NCI-H510A treated with DMSO at 0.1 percent for 48 hours (cell line): ENCODE measurements at places on chromosomes 7 and 10.
A peak's percentile ranks its signal among the peaks of the same experiment; 100 is the strongest.

GRCh38 chr10:12503311-12503710 lies 154.0 kb downstream of the CAMK1D start:
- peak; percentile 90 for DNase-seq

DNA sequence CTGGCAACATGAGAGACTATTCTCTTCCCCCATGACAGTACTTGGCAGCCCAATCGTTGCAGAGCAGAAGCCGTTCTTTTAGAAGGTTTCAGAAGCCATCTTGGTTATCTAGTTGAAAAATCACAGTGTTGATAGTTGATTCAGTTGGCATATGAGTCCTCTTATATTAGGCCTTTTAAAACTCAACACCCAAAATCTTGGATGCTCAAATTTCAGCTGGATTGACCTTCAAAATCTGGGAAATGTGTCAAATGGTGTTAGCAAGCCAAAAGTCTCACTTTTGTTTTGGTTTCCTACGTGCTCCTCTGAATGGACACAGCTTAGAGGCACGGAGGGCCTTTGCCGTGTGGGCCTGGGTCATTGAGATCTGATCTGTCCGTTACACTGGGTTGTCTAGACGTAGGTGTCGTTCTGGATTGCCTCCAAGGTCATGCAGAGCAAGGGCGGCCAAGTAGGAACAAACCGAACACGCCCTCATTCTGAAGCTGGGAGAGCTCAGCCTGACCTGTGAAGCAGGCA lies 59.3 kb upstream of the BMPER start:
- no peak for DNase-seq

GRCh38 chr10:48445932-48446331 lies 139.5 kb downstream of the MAPK8 start:
- no peak for DNase-seq

GRCh38 chr7:84191842-84192241 lies 2.7 kb downstream of the SEMA3A start:
- DNase-seq = no peak

- no peak for DNase-seq
Observed at GRCh38 chr7:92723943-92724342, 112.4 kb downstream of the CDK6 start.

DNA sequence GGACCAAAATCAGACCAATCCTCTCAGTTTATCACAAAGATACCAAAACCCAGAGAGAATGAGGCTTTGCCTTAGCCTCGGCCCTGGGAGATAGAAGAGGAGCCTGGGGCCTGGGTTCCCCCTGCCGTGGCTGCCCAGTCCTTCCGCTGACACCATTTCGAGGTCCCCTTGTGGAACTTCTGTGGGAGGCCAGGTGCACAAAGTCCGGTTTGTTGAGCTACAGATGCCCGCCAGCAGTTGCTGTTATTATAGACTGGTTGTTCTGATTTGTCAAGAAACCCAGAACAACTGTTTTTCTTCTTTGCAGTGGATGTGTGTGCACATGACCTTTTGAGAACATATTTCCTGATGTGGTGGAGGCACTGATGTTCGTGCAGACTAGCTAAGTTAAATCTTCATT lies 47.6 kb downstream of the CUX1 start:
- no peak for DNase-seq
